ENCODE measurements at places on chromosomes 1 and 21.

DNA sequence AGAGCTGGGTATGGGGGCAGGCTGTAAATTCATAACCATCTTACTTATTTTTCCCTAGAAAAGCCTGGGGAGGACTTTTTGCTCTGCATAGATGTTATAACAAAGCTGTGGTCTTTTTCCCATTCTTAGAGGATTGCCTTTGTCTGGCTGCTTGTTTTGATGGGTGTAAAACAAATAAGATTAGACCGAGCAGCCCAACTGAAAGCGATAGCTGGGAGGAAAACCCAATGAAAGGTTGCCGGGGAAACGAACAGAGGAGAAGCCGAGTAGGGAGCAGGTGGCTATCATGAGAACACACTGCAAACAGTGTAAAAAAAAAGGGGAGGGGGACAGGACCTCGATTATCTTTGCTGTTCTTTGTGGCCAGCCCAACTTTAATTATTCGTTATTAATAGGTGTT is 1.9 kb downstream of the ELAVL4 start:
- no peak for DNase-seq

- no peak for DNase-seq
Observed at GRCh38 chr1:87598429-87598828, 269.7 kb downstream of the LMO4 start.

DNA sequence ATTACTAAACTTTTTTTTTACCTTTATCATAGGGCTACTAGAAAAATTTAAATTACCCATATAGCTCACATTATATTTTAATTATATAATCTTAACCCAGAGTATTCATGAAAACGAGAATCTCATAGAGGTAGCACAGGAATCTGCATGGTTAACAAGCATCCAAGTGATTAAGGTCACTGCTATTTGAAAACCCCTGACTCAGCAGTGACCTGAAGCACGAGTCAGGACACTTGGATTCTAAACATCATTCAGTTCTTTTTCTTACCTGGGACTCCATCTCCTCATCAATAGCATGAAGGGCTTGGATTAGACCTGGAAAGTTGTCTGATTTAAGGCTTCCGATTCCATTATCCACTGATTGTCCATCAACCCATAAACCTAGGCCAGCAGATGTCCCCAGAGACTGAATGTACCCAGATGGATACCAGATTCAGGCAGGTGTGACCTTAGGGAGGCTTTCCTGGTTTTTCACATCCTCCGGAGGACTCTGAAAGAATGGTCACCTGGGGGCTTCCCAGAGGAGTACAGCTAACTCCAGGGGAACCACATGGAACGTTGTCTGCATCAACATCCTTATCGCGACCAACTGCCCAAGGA is 174.3 kb downstream of the SETD4 start:
- no peak for DNase-seq

DNA sequence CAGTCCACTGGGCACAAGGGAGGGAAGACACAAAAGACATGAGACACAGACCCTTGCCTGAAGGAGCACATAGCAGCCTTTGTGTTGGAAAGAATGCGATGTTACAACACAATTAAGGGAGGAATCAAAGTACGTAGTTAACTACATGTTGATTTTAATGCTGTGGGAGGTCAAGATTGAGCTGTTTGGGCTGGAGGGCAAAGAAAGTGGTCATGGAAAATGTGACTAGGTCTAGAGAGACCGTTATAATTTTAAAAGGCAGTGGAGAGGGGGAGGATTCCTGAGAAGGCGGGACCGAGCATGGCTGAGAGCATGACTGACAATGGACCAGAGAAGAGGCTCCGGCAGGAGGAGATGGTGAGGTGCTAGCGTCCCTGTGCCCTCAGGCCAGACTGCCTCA is 111.8 kb upstream of the ATP1A1 start:
- no peak for DNase-seq

- DNase-seq, result no peak
Observed at GRCh38 chr1:116396769-116397168, 23.7 kb downstream of the ATP1A1 start.

DNA sequence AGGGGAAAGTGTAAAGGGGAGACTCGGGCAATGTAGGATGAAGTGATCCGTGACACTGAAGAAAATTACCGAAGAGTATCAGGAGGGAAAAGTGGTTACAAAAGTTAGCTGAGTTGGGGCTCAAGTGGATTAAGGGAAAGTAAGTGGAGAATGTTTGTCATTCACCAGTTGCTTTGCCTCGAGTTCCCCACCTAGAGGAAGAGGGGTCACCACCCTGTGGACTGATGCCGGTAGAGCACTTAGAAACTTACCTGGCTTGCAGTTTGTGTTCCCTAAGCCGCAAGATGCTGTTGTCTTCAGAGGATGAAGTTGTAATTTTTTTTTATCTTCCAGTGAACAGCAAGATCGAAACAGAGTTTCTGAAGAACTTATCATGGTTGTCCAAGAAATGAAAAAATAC is 1.0 kb downstream of the PER3 start:
- DNase-seq, result no peak

DNA sequence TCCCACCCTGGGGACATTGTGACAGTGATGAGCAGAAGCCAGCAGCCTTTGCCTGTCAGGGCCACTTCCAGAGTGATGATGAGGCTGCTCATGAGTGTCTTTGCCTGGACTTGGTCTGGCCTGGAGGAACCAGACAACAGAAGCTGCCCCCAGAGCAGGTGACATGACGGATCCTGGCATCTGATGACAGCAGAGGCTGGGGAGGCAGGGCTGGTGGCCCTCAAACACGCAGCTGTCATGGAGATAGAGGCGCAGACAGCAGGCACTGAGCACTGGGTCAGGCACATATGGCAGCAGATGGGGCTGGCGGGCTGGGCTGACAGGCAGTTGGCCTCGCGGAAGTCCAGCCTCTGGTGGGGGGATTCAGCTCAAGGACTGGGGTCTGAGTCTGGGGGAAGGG is 66.4 kb upstream of the STUM start:
- DNase-seq, result no peak

DNA sequence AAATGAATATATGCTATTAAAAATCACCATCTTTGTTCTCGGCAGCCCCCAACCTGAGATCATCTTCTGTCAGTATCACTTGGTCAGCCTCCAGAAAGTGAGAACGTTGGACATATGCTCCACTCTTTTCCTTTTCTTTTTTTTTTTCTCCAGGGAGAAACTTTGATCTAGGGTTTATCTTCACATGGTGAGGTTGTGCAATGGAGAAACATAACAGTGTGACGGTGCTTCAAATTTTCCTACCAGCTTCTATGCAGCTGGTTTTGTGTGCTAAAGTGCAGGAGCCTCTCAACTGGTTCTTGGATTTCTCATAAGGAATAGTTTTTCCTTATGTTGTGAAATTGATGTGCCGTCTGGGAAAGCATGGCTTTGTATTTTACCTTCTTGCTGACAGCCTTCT is 1202.9 kb downstream of the NCAM2 start:
- no peak for DNase-seq

GRCh38 chr1:150008699-150009098 is 1.8 kb downstream of the OTUD7B start:
- no peak for DNase-seq

- DNase-seq, result no peak
Observed at GRCh38 chr21:22885079-22885478, 1886.9 kb downstream of the NCAM2 start.

- DNase-seq, result no peak
Observed at GRCh38 chr1:151146072-151146411, 389 bp downstream of the SEMA6C start.

DNA sequence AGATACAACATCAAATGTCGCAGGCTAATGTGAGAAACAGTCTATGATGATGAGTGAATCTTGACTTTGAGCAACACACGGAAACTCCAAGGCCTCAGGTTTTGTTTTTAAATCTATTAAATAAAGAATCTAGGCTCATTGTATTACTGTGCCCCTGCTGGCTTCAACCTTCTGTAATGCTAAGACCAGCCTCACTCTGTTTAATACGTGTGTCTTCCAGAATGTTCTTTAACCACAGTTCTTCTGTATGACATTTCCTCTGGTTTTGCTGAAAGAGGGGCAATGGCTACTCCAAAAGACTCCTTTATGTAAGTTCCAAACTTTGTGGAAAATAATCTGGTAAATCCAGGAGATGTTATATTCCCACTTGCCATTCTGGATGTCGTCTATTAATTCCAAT is 101.1 kb upstream of the TIAM1 start:
- no peak for DNase-seq

DNA sequence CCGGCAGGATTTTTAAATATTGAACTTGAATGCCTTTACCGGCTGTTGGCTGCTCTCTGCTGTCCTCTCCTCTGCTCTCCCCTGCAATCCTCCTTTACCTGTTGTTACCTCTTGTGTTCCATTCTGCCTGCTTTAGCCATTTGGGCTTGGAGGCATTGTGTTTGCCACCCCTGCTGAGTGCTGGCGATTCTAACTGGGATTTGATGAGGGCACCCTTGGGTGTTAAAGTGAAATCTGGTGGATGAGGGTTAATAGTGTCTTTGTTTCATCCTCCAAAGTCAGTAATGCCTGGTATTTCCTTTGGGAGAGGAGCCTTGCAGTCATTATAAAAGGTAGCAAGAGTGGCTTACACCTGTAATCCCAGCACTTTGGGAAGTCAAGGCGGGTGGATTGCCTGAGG is 9.9 kb downstream of the SZRD1 start:
- DNase-seq, result no peak

Data from progenitor cell of endocrine pancreas (in vitro differentiated cells).